ENCODE measurements at places on chromosomes 6 and 20. TPM values are rescaled to one million over a fixed set of nuclear protein-coding genes. Genes with fewer than 3 reads are reported as not detected.

- DNase-seq: no peak
Observed at GRCh38 chr6:139779988-139780774, 405.7 kb upstream of the CITED2 start.

- DNase-seq: no peak
Observed at GRCh38 chr6:36797653-36798052, 41.6 kb downstream of the CPNE5 start.

GRCh38 chr6:36290668-36291620, 21.1 kb downstream of the PNPLA1 start:
- no peak for DNase-seq

DNA sequence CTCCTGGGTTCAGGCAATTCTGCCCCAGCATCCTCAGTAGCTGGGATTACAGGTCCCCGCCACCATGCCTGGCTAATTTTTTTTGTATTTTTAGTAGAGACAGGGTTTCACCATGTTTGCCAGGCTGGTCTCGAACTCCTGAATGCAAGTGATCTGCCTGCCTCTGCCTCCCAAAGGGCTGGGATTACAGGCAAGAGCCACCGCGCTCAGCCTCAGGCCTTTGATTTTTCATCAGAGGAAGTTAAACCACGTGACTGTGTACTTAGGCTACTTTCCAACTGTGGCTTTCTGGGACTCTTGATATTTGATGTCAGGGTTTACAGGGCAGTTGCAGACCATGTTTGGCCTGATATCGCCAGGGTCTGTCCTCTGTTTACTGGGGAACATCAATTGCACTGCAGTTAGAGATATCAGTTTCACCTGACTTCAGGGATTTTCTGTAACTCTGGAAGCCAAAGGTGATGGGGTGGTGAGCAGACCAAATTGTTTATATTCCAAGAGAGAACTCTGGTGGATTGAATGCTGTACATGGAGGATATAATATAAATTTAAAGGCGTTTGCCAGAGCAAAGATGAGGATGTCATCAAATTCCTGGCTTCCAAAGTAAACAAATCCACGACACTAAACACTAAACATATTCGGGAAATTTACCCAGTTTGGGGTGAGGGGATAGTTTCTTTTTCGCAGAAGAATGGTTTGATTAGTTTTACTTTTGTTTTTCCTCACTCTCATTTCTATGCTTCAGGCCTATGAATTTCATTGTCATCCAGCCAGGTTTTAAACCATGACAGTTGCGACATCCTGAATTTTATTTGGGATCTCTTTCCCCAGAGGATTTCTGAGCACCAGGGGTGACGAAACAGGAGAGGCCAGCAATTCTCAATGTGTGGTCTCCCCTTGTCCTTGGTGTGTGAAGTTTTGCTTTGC, 4.2 kb downstream of the PSMF1 start:
- peak; percentile 50 for DNase-seq

Gene PNPLA1
- total RNA-seq: not detected

GRCh38 chr6:18579166-18579565, 192.0 kb downstream of the RNF144B start:
- no peak for DNase-seq

All from heart right ventricle (tissue), 16 donors.